ENCODE measurements at places on chromosomes 3 and 15.

DNA sequence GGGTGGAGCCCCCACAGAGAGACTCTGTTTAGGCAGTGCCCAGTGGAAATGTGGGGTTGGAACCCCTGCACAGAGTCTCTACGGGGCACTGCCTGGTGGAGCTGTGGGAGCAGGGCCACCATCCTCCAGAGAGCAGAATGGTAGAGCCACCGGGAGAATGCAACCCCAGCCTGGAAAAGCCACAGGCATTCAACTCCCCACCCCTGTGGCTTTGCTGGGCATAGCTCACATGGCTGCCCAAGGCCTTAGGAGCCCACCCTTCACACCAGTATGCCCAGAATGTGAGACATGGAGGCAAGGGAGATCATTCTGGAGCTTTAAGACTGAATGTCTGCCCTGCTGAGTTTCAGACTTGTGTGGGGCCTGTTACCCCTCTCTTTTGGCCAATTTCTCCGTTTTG, 19.0 kb upstream of the CHCHD6 start:
- no peak for DNase-seq

DNA sequence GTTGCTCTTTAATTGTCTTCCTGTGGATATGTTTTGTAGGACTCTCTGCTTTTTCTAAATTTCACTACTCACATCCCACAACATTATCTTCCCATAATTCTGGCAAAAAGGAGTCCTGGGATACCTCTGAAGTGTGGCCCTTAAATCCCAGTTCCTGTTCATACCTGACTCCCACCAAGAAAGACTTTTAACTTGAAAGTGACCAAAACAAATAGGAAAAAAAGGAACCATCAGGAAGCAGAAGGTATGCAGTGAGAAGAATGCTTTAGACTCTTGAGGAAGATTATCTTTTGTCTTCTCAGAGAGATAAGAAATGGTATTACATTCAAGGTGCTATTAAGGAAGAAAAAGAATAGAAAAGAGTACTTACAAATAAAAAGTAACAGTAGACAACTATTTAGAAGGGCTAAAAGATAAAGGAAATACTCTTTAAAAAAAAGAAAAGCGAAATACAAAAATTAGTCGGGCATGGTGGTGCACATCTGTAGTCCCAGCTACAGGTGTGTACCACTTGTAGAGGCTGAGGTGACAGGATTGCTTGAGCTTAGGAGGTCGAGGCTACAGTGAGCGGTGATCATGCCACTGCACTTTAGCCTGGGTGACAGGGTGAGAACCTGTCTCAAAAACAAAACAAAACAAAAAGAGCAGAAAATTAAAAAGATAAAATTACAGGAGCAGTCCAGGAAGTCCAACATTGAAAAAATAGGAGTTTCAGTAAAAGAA, 46.8 kb downstream of the PXK start:
- no peak for DNase-seq

DNA sequence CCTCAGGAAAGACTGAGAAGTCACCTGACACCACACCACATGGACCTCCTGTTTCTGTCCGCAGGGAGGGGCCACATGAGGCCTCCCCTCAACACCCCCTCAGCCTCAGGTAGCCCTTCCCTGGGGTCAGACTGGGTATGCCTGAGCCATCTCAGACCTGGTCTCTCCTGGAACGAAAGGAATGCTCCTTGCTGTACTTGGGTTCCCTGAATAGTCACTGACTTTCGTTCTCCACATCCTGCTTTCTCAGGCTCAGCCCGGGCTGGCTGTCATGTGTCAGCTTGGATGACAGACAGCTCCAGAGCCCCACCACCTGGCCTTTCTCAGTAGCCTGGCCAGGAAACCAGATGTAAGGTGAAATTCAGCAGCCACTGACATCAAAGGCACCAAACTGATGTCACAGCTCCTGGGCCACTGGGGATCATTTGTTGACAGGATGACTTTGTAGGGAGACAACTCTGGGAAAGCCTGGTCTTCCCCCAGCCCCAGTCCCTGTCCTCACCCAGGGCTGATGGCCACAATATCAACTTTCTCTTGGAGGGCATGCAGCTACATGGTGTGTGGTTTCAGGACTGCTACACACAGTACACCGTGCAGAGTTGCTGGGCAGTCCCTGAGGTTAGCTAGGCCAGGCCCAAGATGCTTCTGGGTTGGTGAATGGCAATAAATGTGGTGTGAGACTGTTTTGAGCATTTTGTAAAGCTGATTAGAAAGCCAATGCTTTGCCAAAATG, 141.4 kb upstream of the MRPS22 start:
- no peak for DNase-seq

- DNase-seq: no peak
These were observed 51.8 kb downstream of the ADCY5 start for GRCh38 chr3:123397050-123397590.

DNA sequence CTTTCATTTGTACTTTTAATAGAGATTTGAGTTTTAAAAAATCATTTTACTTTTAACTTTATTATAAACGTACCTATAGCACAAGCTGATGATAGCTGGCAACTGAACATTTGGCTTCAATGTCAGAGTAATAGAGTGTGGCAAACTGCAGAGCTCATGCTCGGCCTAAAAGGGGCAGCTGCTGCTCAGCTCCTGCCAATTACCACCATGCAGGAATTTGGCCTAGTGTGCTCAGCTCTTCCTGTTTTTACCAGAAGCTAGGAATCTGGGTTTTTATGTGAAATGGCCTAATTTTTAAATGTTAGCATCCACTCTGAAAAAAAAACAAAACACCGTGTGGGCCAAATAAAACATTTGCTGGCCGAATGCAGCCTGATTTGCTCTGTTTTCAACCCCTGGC, 1.8 kb downstream of the IFT122 start:
- no peak for DNase-seq

DNA sequence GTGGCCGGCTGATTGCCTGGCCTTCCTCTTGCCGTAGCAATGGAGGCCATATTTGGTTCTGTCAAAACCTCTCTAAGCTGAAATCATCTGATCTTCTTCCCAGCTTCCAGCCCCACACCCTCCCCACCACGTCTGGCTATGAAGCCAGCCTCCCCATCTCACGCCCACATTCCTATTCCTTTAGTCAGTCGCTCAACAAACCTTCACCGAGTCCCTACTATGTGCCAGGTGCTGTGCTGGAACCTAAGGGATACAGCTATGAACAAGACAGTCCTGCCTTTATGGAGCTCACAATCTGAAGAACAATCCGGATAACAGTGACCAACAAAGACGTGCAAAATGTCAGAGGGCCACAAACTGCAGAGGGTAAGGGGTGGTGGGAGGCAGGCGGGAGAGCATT, 31.9 kb upstream of the SMAD6 start:
- no peak for DNase-seq

GRCh38 chr3:178808748-178809147, 262.9 kb downstream of the ZMAT3 start:
- no peak for DNase-seq

DNA sequence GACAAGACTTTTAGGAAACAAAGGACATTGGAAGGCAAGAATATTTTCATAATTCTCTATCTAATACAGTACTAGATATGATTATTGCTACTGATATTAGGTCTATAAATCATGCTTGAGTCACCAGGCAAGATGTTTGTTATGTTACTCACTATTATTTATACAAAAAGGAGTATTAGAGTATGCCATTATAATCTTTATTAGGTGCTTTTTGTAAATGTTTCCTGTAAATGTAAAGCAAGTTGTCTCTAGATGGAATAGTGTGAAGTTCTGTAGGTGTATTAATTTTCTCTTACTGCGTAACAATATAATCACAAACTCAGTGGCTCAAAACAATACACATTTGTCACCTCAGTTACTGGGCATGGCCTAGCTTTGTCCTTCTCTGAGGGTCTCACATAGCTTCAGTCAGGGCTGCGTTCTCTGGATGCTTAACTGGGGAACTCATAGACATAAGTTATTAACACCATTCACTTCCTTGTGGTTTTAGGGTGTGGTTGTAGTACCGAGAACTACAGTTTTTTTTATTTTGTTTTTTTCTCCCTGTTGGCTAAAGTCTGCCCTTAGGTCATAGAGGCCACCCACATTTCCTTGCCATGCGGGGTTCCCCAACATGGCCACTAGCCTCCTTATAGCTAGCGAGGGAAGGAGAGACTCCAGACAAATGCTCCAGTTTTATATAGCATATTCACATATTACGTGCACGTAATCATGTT, 20.3 kb upstream of the MAP3K13 start:
- no peak for DNase-seq

- no peak for DNase-seq
These were observed 162.4 kb upstream of the CFAP20DC start for GRCh38 chr3:59212128-59212779.

GRCh38 chr3:166201476-166201875, 364.3 kb upstream of the BCHE start:
- no peak for DNase-seq

GRCh38 chr3:133977568-133977967, 52.2 kb downstream of the SLCO2A1 start:
- DNase-seq: no peak

DNA sequence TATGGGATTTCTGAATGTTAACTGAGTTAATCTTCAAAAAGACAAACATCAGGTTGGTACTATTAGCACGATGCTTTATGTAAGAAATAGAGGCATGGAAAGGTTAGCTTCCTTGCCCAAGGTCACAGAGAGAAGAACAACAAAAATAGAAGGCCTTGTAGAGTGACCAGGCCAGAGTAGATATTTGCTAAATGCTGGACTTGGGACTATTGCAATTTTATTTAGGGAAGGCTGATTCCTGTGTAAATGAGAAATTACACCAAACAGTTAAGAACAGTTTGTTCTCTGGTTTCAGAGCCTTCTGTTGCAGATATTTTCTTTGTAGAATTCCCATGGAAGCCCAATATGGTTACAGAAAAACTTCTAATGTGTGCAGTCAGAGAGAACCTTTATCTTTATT, 16.4 kb upstream of the SLITRK3 start:
- no peak for DNase-seq

DNA sequence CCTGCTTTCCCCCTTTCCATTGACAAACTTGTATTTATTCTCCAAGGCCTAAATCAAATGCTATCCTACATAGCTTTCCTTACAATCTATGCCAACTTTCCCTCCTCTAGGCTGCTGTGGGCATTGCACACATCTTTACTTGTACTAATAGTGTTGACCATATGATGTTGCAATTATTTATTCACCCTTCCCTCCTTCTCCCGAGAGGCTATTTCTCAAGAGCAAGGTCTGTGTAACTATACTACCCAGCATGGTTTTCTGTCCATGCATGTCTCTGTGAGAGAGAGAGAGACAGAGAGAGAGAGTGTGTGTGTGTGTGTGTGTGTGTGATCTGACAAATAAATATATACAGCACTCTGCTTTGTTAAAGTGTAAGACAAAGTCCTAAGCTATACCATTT, 63.8 kb downstream of the GTPBP8 start:
- DNase-seq: no peak

GRCh38 chr3:141413801-141414689, 45.7 kb downstream of the ZBTB38 start:
- DNase-seq: no peak

GRCh38 chr15:66008940-66009562, 139.8 kb downstream of the RAB11A start:
- no peak for DNase-seq

GRCh38 chr3:52524752-52525679, 8.6 kb downstream of the NT5DC2 start:
- no peak for DNase-seq

- peak; percentile 19 for DNase-seq
These were observed 27.4 kb upstream of the HDAC11 start for GRCh38 chr3:13452490-13453335.

- no peak for DNase-seq
These were observed 385.4 kb upstream of the SEMA6D start for GRCh38 chr15:47331829-47332393.

DNA sequence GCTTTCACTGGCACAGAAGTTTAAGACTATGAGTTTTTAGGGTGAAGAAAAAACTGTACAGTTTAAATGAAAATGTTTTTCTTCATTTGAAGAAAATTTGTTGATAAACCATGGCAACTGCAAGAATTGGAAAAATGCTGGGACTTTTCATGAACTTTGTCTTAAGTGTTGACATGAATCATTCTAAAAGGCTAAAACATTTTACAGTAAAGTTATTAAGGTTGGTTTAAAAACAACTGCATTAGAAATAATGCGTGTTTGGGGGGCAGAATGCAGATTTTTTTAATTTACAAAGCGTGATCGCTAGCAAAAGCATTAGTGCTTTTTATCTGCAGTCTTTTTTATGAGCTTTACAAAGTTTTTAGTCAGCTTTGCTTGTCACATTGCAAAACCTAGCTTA, 601.9 kb upstream of the TGFBR2 start:
- no peak for DNase-seq

DNA sequence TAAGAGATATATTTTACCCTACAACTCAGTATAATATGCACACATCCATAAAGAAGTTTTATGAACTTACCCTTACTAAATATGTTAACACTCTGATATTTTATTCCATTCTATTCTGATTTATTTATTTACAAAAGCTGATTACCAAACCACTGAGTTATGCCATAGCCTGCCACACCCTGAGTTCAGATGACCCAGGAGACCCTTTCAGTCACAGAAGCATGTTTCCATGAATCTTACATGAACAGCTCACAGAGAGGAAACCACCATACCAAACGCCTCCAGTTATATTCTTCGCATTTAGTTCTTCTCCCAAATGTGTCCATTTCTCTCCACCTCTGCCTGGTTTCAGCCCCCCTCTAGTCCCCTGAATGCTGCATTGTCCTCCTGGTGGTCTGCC, 103.5 kb downstream of the SEMA5B start:
- no peak for DNase-seq

DNA sequence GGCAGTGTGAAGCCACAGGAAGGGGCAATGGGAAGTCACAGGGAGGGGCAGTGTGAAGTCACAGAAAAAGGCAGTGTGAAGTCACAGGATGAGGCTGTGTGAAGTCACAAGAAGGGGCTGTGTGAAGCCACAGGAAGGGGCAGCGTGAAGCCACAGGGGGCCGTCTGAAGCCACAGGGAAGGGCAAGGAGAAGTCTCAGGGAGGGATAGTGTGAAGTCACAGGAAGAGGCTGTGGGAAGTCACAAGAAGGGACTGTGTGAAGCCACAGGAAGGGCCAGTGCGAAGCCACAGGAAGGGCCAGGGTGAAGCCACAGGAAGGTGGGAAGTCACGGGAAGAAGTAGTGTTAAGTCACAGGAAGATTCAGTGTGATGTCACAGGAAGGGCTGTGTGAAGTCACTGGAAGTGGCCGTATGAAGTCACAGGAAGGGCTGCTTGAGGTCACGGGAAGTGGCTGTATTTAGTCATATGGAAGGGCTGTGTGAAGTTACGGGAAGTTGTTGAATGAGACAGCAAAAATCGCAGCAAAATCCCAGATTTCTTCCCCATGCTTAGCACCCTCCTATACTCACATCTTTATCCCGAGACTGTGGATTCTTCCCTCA, 38.6 kb downstream of the GASK1A start:
- no peak for DNase-seq

- no peak for DNase-seq
These were observed 17.7 kb upstream of the NR2F2 start for GRCh38 chr15:96312641-96313335.
